Activated CD4-positive, alpha-beta T cell treated with anti-CD3 and anti-CD28 coated beads for 1 hour (primary cell): ENCODE measurements at places on chromosomes 5 and 9.

GRCh38 chr9:17349831-17350230 lies 215.0 kb downstream of the CNTLN start:
- DNase-seq: no peak

GRCh38 chr9:101495810-101496209 lies 37.8 kb upstream of the RNF20 start:
- DNase-seq: no peak

- no peak for DNase-seq
These were observed 105.3 kb downstream of the LHFPL2 start for GRCh38 chr5:78543292-78543691.

DNA sequence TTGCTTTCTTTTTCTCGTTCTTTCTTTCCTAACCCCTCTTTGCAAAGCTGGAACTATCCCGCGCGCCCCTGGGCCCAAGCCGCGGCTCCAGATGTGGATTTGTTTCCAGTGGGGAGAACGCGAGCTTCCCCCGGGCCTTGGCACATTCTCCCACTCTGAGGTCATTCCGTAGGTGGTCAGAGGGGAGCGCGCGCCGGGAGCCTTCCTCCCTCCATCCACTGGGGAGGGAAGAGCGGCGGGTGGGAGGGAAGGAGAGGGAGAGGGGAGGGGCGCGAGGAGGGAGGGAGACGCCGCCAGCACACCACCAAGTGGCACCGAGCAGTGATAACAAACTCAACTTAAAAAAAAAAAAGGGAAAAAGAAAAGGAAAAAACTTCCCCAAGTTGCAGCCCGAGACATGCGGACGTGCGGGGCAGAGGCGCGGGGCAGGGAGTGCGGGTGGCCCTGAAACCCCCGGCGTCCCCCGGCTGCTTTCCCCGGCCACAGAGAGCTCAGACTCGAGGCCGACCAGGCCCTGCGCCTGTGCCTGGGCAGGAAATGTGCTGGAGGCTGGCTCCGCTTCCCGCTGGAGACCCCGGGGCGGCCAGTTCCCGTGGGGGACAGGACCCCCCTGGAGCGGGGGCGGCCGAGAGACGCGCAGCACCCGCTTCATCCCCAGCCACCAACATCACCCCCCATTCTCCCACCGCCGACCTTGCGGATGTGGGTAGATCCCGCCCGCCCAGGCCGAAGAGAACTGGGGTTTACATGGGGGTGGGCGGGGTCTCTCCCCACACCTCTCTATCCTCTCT lies 3.1 kb downstream of the IER5L start:
- no peak for DNase-seq

DNA sequence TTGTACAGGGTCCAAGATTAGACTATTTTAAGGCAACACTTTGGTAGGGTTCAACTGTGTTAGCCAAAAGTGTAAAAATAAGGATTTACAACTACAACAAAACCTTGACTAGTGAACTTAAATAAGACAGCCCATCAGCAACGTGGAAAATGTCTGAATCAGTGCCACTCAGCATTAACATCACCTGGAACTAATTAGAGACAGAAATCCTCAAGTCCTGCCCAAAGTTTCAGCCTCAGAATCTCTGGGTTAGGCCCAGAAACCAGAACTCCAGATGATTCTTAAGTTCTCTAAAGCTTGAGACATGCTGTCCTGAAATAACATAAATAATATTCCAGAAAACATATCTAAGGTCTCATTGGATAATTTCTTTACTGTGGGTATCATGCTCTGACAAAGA lies 118.6 kb downstream of the SEMA6A start:
- no peak for DNase-seq

GRCh38 chr5:37807621-37808301 lies 32.1 kb downstream of the GDNF start:
- DNase-seq: no peak

- no peak for DNase-seq
These were observed 514.0 kb upstream of the KLF4 start for GRCh38 chr9:108003526-108003925.

DNA sequence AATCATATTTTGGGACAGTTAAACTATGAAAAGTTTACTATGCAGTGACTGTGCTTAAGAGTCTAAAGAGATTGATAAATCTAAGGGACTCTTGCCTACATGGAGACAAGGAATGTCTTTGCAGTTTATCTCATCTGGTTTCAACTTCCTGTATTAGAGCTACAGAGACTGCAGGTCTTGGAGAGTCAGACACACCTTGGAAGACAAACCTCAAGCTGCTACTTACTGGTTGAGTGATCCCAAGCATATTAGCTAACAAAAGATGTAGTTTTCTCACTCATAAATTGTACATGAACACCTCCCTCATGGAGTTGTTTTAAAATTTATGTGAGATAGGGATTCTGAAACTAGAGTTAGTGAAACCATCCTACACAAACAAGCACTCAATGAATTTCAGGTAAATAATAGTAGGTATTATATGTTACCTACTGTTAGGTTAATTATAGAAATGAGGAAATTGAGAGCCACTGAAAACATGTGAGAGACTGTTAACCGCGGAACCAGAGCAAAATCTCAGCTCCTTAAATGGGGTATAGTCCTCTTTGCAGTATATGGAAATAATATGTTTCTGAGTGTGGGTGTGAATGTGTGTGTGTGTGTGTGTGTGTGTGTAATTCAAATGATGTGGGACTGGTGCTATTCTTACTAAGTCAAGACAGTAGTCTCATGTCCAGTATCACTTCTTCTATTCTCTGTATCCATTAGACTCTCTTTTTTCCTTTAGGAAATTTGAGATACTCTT lies 752.1 kb downstream of the DTWD2 start:
- DNase-seq: no peak

DNA sequence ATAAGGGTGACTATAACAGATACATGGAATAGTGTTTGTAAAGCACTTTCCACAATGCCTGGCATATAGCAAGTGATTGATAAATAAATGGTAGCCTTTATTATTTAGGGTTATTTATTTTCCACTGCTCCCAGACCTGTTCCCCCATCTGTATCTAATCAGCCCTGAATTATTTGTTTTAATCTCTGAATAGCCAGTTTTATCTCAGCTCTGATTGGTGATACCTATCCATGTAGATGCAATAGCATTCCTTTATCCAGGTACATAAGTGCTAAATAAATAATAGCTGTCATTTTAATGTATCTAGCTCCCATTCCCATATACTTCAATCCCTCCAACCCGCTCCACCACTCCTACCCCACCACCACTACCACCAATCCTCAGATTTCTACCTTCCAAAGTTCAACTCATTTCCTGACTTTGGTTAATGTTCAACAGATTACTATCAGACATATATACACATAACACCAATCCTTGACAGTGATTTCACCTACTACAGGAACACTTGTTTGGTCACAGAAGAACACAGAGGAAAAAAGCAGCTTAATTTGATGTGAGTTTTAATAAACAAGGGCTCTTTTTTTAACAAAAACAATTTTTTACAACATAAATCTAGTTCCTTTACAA lies 14.0 kb downstream of the PRKAA1 start:
- no peak for DNase-seq

DNA sequence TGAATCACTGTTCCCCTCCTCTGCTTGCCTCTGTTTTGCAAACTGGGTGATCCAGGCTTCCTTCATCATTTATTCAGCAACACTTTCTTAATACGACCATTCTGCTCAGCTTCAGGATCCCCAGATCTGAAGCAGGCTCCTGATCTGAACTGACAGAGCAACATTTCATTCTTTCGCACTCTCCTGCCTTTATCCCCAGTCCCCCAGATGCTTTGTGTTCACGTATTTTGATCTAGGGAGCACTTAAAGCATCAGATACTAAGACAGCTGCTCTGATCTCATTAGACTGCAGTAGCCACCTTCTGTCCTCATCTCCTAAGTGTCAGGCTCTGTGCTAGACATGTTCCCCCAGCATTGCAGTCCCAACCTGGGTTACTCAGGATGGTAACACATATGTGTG lies 158.0 kb downstream of the TRIO start:
- no peak for DNase-seq

DNA sequence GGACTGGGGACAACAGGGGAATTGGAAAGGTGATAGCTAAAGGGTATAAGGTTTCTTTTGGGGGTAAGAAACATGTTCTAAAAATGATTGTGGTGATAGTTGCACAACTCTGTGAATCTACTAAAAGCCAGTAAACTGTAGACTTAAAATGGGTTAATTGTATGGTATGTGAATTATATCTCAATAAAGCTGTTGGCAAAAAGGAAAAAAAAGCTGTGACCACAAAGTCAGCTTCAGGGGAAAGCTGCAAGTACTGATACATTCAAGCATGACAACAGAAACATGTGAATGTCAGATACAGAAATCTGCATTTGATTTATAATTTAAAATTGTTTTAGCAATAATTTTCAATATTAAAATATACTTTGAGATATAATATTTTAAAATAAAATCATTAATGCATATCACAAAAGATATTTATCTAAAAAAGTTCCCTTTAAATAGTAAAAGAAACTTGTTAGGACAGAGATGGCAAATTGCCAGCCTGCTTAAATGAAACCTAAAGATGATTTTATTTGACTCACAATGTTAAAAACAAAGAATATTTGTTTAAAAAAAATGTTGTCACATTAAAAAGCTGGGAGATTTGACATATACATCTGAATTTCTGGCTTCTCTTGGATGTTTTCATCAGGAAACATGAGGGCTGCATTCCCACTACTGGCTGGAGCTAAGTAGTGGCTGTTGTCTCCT lies 66.0 kb downstream of the TBCA start:
- no peak for DNase-seq

DNA sequence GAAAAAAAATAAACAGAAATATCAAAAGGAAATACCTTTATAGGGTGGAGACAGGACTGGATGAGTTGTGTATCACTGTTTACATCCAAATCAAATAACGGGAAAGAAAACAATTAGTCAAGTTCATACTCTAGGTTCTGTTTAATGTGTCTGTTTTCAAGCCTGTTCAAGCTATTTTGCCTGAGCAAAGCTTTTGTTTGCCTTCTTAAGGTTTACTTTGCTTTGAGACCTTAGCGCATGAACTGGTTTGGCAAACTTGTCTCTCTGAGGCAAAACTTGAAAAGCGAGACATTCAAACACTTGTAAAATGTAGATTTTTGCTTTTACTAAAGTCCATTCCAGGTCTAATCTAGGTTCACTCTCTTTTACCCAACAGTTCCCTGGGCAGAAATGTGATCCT lies 174.1 kb upstream of the RFX3 start:
- DNase-seq: no peak

- DNase-seq: no peak
These were observed 241.2 kb downstream of the FAM114A2 start for GRCh38 chr5:153797484-153797883.

- no peak for DNase-seq
These were observed 47.2 kb downstream of the OR2K2 start for GRCh38 chr9:111282845-111283244.

- no peak for DNase-seq
These were observed 68.9 kb upstream of the SELENOP start for GRCh38 chr5:42880496-42881150.
